ENCODE measurements at places on chromosomes 3 and 15.

GRCh38 chr15:34791701-34792100, 3.6 kb downstream of the ACTC1 start:
- no peak for DNase-seq

DNA sequence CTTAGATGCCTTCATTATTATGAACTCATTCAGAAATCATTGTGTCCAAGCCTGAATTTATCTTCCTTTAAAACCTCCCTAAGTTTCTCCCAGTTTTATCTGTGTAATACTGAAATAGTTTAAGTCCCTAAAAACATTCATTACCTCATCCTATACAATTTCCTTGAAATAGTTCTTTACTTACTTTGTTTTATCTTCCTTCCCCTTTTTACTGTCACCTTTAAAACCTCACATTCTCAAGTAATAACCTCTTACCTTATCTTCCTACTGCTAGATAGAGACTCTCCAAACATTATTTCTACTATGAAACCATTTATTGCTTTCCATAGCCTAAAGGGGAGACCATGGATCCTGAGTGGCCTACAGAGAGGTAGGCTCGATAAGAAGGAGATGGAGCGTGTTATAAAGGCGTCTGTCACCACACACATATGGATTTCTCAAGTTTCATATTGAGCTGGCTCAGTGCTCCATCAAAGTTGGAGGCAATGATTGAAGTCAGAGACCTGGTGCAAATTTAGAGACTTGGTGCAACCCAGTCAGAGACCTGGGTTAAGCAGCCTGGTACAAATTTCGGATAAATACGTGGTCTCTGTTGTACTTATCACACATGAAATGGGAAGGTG, 140.4 kb downstream of the NFKBIZ start:
- DNase-seq, result no peak

DNA sequence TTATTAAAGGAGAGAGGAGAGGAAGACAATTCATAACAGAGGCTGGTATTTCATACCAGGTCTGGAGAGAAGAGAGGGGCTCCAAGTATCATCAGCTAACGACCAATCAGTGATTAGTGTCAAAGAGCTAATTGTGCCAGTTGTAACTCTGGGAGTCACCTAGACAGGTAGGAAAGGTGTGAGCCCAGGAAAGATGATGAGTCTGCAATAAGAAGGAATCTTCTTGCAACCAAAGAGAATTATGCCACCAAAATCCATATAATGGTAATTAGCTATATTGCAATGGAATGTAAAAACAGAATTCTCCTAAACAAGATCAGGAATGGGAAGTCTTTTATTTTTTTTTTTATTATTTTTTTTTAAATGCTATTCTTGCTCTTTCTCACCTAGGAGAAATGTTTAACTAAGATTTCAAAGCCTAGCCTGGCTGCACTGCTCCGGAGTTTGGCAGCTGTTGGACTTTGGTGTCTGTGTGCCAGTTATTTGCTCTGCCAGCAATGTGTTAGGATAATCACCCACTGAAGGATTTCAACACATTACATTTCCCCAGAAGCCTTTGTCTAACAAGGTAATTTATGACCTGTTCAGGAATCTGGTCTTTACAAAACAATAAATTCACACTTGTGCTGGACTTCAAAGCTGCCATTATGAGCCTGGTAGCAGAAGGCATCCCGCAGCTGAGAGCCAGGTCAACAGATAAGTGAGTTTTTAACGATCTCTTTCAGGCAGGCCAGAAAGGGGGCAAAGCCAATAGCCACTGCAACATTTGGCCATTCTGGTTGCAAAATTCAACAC, 89.4 kb downstream of the FOXB1 start:
- DNase-seq, result peak; percentile 16

- no peak for DNase-seq
Observed at GRCh38 chr3:143128227-143128955, 8.8 kb downstream of the CHST2 start.

GRCh38 chr15:23446215-23447106, 582 bp downstream of the GOLGA6L2 start:
- no peak for DNase-seq

DNA sequence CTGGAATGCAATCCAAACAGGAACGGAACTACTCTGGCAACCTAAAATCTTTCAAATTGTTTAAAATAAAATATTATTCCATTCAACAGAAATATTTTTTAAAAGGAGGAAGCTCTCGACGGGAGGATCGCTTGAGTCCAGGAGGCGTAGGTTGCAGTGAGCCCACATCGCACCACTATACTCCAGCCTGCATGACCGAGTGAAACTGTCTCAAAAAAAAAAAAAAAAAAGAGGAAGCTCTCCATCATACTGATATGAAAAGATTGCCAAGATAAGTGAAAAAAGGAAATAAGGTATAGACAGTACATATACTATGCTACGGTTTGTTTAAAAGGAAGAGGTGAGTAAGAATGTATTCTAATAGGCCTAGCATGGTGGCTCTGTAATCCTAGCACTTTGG, 3.6 kb downstream of the RAD18 start:
- no peak for DNase-seq

GRCh38 chr3:153221748-153222162, 59.7 kb downstream of the RAP2B start:
- DNase-seq, result no peak

GRCh38 chr15:52727815-52728214, 48.6 kb upstream of the ATOSA start:
- no peak for DNase-seq

DNA sequence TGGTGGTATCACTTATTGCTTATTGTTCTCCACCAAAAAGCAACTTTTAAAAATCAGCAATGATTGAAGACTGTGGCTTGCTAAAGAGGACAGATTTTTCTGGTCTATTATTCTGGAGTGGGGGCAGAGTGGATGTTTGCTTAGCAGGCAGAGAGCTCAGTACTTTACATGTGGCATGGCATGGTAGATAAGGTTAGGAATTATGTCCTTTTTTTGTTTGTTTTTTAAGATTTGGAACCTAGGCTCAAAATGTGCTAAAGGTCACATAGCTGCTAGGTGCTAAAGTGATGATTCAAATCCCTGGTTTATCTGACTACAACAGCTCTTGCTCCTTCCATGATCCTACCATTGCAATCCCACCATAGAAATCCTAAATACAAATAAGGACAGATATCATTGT, 331.0 kb upstream of the ADAMTS9 start:
- DNase-seq, result no peak

- no peak for DNase-seq
Observed at GRCh38 chr3:34013818-34014570, 215.6 kb downstream of the PDCD6IP start.

- no peak for DNase-seq
Observed at GRCh38 chr15:83545804-83546511, 98.8 kb downstream of the SH3GL3 start.

DNA sequence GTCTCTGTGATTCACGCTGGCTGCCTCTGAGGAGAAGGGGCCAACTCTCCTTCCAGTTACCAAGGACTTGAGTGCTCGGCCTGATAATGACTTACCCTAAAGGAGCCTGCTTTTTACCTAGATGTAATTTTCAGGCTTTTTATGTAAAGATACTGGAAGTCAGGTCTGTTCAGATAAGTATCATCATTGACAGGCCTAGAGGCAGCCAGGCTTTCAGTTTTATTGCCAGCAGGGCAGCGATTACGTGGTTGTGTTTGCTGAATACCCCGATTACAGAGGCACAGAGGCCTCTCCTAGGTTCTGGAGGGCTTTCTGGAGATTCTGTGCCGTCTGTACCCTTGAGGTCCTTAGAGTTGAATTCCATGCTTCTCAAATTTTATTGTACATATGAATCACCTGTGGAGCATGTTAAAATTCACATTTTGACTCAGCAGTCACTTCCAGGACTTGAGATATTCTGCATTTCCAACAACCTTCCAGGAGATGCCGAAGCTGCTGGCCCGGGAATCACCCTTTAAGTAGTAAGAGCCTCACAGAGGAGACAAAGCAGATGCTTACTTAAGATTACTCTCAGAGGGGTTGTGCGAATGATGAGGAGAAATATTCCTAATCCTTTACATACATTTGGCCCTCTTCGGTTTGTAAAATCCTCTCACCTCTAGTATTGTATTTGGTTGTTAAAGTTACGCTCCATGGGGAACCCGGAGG, 160.1 kb upstream of the BHLHE40 start:
- DNase-seq, result no peak

GRCh38 chr3:99909714-99910495, 92.2 kb downstream of the CMSS1 start:
- DNase-seq, result no peak

- peak; percentile 33 for DNase-seq
Observed at GRCh38 chr15:80925597-80926059, 64.0 kb downstream of the MESD start.

GRCh38 chr15:42070279-42070975, 23.9 kb downstream of the PLA2G4D start:
- no peak for DNase-seq

DNA sequence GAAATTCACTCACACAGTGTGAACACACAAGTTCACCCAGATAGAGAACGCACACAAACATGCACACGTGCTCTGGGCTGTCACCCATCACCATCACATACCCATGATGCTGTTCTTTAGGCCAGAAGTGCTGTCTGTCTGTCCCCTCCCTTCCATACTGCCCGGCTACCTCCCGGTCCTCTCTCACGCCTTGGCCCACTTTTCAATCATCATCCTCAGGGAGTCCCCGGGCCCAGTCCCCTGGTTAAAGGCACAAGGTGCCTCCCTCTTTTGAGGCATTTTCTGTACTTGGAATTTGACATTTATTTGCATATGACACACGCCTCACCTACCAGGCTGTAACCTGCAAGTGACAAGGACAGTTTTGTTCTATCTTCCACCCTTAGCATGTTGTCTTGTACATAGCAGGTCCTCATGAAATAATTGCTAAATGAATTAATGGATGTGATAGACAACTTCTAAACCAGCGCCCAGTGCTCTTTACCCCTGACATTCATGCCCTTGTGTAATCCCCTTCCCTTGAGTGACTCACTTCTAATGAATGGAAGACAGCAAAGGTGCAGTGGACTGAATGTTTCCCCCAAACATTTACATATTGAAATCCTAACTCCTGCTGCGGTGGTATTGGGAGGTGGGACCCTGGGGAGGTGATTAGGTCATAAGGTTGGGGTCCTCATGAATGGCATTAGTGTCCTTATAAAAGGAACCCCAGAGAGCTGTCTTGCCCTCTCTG, 73.9 kb upstream of the ADPGK start:
- no peak for DNase-seq

GRCh38 chr15:59315914-59316451, 56.7 kb downstream of the MYO1E start:
- DNase-seq, result peak; percentile 83

All from NCI-H1092 treated with DMSO at 0.1 percent for 48 hours (cell line).